ENCODE measurements at places on chromosomes 13 and 19. TPM values are rescaled to one million over a fixed set of nuclear protein-coding genes. Genes with fewer than 3 reads are reported as not detected.

Gene SACS
- total RNA-seq, result 28.0 TPM

Gene ZIC2
- 0.22 TPM for total RNA-seq

Gene SIGLEC10
- not detected for total RNA-seq

Gene POSTN
- 4.9 TPM for total RNA-seq

Gene SLC25A41
- total RNA-seq, result not detected

Gene RUBCNL
- 0.17 TPM for total RNA-seq

Gene LACC1
- 10.9 TPM for total RNA-seq

Gene LENG9
- total RNA-seq, result 6.2 TPM

Gene PRR19
- total RNA-seq, result 0.22 TPM

Gene ANKRD27
- 39.1 TPM for total RNA-seq

Gene IL4I1
- total RNA-seq, result 0.52 TPM

Gene CALR3
- total RNA-seq, result not detected

Gene SLC25A42
- total RNA-seq, result 4.1 TPM

Gene USPL1
- 13.7 TPM for total RNA-seq

Gene ZNF805
- 29.7 TPM for total RNA-seq

Gene ZNF763
- 0.60 TPM for total RNA-seq

Gene SLITRK5
- not detected for total RNA-seq

Gene JAK3
- total RNA-seq, result 0.95 TPM

Gene IZUMO2
- not detected for total RNA-seq

Gene SIPA1L3
- 12.1 TPM for total RNA-seq

Gene FFAR1
- total RNA-seq, result not detected

Gene MYH14
- 0.09 TPM for total RNA-seq

Gene GGN
- not detected for total RNA-seq

Gene CACNG6
- total RNA-seq, result 0.69 TPM

Gene CGB1
- not detected for total RNA-seq

Gene IER2
- 28.6 TPM for total RNA-seq

Gene AXL
- 5.2 TPM for total RNA-seq

Gene ERICH6B
- total RNA-seq, result not detected

Gene FCAR
- not detected for total RNA-seq

Gene C1QTNF9
- not detected for total RNA-seq

Gene C13orf46
- under 0.01 TPM for total RNA-seq

Gene PNMA8A
- total RNA-seq, result 0.52 TPM

Gene ADGRE2
- under 0.01 TPM for total RNA-seq

Gene LILRA1
- not detected for total RNA-seq

Gene ADPRHL1
- total RNA-seq, result 0.34 TPM

Gene THSD1
- total RNA-seq, result 49.3 TPM

Gene CPT1C
- total RNA-seq, result 11.8 TPM

Gene ATP4A
- total RNA-seq, result not detected

Gene PPM1N
- total RNA-seq, result 0.52 TPM

Gene ZNF583
- total RNA-seq, result 3.8 TPM

Gene ZNF888
- total RNA-seq, result 4.4 TPM

Gene FAM83E
- 0.22 TPM for total RNA-seq

Gene CYP4F22
- total RNA-seq, result not detected

Gene STOML3
- total RNA-seq, result not detected

Gene SAE1
- total RNA-seq, result 142 TPM

Gene ZNF610
- 2.0 TPM for total RNA-seq

Gene TGFBR3L
- not detected for total RNA-seq

Gene MIER2
- total RNA-seq, result 10.1 TPM

Gene ZNF569
- total RNA-seq, result 4.4 TPM

Gene FFAR3
- not detected for total RNA-seq

Gene SYNE4
- total RNA-seq, result not detected

Gene SH2D3A
- 2.2 TPM for total RNA-seq

Gene LILRB4
- total RNA-seq, result not detected

Gene PPP2R1A
- total RNA-seq, result 96.3 TPM

Gene PEAK3
- 0.22 TPM for total RNA-seq

Gene CEACAM21
- 14.2 TPM for total RNA-seq

Gene SH3GL1
- 41.2 TPM for total RNA-seq

Data from dermis lymphatic vessel endothelial cell (primary cell).